ENCODE measurements at places on chromosomes 2 and 18.

- DNase-seq = no peak
Observed at GRCh38 chr2:1976728-1977416, 232.6 kb upstream of the PXDN start.

- DNase-seq = no peak
Observed at GRCh38 chr18:24913507-24914170, 438.3 kb downstream of the ZNF521 start.

- no peak for DNase-seq
Observed at GRCh38 chr2:40364151-40364874, 87.6 kb downstream of the SLC8A1 start.

DNA sequence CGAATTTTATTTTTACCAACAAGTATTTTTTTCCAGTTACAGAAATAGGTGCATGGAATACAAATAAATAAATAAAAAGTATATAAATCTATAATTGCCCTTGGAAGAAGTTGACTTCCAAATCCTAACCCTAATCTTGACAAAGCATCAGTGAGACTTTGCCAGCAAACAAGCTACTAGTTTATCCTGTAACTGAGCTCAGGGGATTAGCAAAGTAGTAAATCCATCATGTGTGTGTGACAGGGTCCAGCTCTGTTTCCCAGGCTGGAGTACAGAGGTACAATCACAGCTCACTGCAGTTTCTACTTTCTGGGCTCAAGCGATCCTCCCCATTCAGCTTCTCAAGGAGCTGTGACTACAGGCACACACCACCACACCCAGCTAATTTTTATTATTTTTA lies 948.0 kb upstream of the CNTNAP5 start:
- DNase-seq = no peak

- no peak for DNase-seq
Observed at GRCh38 chr2:208224802-208225201, 30.1 kb downstream of the IDH1 start.

- DNase-seq = no peak
Observed at GRCh38 chr2:11774600-11774999, 28.2 kb downstream of the LPIN1 start.

- no peak for DNase-seq
Observed at GRCh38 chr18:74230922-74231714, 60.6 kb downstream of the CYB5A start.

DNA sequence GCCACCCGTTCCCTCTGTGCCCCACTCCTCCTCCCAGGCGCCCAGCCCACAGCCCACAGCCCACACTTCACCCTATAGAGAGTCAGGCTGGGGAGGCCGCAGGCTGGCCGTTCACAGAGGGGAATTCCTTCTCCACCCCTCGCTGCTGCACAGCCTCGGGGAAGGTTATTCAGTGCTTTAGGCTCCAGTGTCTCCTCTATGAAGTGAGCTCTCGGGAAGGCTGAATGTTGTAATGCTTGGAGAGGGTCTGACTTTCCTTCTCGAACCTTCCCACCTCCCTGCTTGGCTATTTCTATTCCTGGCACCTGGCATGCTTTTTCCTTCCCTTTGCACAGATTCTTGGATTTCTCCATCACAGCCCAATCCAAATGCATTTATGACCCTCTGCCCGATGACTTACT lies 62.5 kb upstream of the SMAD7 start:
- DNase-seq = no peak

DNA sequence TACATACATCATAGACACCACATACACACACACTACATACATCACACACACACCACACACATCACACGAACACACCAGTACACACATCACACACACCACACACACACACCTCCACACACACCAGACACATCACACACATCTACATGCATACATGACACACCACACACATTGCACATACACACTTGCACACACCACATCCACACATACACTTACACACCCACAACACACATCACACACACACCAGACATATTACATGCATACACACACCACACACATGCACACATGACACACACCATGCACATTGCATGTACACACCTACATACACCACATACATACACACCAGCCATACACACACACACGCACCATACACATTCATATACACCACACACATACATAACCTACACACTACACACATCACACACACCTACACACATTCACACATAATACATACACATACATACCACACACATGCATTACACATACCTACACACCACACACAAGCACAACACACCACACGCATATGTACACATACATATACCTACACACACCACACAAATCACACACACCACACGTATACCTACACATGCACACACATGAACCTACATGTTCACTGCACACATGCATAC lies 156.5 kb downstream of the NDUFA10 start:
- no peak for DNase-seq

GRCh38 chr2:152028182-152028862 lies 70.5 kb downstream of the CACNB4 start:
- DNase-seq = no peak

GRCh38 chr2:48728295-48728694 lies 27.2 kb downstream of the LHCGR start:
- DNase-seq = no peak

GRCh38 chr2:197249381-197250083 lies 61.0 kb downstream of the ANKRD44 start:
- DNase-seq = no peak

DNA sequence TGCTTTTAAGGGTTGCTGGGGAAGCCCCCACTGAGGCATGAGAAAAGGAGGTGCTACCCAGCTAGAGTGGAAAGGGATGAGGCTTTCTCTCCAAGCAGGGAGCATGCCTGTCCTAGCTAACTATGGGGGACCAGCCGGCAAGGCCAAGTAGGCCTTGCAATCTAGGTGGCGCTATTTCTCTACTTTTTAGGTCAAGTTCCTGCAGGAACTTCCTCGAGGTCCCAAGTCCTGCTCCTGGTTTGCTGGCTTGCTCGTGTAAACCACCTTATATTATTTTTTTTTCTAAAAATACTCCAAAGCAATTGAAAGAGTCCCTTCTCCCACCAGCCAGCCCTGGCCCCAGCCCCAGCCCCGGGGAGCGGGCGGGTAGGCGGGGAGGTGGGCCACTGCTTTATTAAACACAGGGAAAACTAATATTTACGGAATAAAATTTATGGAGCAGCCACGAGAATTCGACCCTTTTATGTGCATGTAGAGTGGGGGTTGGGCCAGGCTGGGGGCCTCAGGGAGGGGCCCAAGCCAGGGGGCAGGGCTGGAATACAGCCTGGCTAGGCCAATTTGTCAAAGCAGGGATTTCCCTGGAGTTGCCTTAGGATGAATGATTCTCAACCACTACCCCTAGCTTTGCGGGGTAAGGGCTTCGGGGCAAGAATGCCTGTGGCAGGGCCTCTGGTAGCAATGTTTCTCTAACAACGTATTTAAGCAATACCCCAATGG lies 12.8 kb upstream of the IHH start:
- DNase-seq = no peak

GRCh38 chr2:54428108-54428831 lies 27.9 kb upstream of the SPTBN1 start:
- no peak for DNase-seq

GRCh38 chr18:42338683-42339082 lies 383.6 kb downstream of the PIK3C3 start:
- DNase-seq = no peak

DNA sequence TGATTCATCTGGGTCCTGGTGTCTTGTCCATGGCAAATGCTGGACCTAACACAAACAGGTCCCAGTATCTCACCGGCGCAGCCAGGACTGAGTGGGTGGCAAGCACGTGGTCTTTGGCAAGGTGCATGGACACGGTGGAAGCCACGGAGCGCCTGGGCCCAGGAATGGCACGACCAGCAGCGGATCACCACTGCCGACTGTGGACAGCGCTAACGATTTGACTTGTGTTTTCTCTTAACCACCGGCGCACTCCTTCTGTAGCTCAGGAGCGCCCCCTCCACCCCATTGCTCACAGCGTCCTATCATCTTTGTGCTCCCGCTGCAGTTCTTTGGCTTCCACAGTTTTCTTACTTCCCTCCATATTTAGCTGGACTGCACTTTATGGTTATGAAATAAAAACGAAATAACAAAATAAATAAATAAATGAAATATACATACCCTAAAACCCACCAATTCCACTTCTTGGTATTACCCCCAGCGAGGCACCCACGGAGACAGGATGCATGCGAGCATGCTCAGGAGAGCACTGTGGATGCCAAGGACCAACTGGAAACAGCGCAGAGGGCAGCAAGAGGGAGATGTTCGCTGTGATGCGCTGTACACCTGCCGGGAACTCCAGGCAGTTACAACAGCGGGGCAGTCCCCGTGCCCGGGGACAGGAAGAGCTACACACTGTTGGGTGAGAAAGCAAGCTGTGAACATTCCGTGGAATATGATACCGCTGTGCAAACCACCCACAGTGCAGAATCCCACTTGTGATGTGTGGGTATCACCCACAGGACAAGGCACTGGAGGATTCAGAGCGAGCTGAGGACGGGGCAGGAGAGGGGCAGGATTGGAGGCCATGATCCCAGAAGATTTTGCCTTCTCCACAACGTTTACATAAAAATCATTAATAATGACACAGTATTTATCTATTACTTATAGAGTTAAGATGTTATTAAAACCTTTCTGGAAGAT lies 7.0 kb upstream of the CIDEA start:
- no peak for DNase-seq

DNA sequence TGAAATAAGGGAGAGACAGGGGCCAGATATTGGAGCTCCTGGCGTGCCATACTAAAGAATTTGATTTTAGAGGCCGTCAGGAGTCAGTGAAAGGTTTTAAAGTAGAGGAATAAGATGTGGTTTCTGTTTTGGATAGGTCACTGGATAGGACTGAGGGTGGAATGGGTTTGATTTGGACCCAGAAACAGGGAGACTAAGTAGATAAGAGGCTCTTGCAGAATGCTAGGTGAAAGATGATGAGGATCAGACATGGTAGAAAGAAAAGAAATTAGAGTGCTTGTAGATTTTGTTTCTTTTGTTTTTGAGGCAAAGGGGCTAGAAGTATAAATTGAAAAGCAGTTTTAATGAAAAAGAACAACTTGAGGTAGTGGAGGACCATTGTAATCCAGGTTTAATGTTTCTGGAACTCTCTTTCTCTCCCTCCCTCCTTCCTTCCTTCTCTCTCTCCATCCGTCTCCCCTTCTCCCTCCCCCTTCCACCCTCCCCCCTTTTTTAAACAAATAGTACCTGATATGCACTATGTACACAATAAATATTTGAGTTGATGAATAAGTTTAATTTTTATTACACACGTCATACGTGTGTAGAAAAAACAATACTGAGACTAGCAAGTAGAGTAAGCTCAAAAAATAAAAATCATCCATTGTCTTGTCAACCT lies 1.9 kb downstream of the NDUFV2 start:
- DNase-seq = no peak

- no peak for DNase-seq
Observed at GRCh38 chr2:74575320-74575719, 20.8 kb downstream of the DOK1 start.

DNA sequence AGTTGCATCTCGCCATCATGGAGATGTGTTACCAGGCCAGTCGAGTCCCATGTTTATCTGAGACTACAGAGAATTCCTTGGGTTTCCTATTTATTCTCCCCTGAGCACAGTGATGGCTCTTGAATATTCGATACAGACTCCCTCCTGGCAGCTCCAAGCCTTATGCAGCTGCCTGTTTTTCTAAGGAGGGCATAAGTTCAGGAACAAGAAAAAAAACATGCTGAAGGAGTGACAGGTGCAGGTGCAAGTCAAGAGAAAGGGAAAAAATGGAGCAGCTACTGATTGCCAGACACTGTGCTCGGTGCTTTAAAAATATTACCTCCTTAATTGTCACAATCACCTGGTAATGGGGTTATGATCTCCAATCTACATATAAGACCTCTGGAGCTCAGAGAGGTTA lies 177.2 kb upstream of the DPP10 start:
- DNase-seq = no peak

DNA sequence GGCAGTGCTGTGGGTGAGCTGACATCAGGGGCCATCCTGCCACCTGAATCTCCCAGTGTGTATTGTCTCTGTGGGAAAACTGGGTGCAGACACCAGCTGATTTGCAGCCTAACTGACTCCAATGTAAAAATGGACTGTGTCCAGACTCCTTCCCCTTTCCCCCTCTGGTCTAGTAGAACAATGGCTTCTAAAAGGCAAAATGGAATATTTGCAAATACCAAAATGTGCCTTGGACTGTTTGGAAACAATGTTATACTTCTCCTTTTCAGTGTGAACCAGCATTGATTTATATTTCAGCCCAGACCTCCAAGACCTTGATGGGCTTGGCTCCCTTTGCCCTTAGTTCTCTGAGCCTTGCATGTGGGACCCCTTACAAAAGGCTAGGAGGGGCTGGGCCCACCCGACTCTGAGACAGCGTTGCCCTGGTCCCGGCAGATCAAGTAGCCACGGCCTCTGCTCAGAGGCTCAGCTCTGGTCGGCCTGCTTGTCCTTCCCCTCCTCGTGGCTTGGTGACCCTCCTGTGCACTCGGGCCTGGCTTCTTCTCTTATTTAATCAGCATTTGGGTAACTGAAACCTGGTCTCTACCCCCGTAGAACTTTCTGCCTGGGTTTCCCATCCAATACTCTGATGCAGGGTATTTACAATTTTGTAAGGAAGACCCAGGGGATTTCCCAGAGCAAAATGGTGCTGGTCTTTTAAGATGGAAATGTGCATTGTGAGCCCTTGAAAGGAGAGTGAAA lies 18.0 kb upstream of the ACKR3 start:
- no peak for DNase-seq

- no peak for DNase-seq
Observed at GRCh38 chr2:191117341-191117740, 33.5 kb downstream of the STAT4 start.

- no peak for DNase-seq
Observed at GRCh38 chr2:8636721-8637636, 44.9 kb upstream of the ID2 start.

GRCh38 chr18:58827428-58827827 lies 37.2 kb upstream of the ZNF532 start:
- no peak for DNase-seq

DNA sequence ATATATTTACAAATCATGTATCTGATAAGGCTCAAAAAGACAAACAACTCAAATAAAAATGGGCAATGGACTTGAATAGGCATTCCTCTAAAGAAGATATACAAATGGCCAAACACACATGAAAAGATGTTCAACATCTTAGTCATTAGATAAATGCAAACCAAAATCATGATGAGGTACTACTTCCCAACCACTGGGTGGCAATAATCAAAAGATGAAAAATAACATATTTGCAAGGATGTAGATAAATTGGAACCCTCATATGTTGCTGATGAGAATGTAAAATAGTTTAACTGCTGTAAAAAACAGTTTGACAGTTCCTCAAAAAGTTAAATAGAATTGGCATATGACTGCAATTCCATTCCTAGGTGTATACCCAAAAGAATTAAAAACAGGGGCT lies 132.3 kb downstream of the TTC32 start:
- no peak for DNase-seq

GRCh38 chr2:69603146-69603743 lies 40.3 kb downstream of the AAK1 start:
- DNase-seq = no peak

DNA sequence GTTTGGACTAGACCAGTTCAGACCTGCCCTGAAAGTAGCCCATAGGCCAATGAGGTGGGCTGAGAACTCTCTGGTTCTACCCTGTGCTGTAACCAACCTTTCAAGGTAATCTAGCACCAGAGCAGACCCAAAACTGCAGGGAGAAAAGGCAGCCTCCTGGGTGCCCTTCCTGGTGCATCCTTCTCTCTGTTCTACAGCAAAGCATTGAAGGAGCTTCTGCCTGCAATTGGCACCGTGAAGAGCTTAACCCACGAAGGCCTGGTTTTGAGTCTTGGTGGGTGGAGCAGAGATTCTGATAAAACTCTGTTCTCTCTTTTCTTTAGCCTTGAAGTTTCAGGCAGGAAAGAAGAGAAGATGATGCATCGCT lies 55.5 kb downstream of the LIPG start:
- DNase-seq = no peak
